RWPE2 (cell line): ENCODE measurements at places on chromosomes 12 and 14.

DNA sequence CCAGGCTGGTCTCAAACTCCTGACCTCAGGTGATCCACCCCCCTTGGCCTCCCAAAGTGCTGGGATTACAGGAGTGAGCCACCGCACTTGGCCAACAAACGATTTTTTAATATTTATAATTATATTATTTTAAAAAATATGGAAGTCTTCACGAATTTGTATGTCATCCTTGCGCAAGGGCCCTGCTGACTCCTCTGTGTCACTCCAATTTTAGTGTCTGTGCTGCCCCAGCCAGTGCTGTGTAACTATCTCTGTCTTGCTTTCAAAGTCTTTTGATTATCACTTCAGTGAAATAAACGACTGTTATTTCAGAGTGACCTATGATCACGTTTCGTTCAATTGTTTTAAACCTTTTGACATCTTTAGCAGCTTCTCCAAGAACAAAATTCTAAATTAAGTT is 13.1 kb upstream of the MMP17 start:
- DNase-seq = no peak

- no peak for DNase-seq
Observed at GRCh38 chr12:98151105-98151590, 364.2 kb upstream of the TMPO start.

DNA sequence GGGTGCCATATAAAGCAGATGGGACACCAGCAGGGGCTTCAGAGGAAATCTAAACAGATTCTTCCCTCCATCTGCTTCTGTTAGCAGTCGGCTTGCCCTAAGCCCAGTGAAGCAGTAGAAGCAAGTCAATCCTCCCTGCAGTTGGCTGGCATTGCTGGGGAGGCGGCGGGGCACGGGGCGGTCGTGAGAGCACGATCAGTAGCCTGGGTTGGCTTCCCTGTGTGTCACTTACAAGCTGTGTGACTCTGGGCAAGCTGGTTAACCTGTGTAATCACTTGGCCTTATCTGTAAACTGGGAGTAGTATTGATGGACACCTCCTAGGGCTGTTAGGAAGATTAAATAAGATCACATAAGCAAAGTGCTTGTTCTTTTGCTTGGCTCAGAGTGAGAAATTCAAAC is 19.4 kb downstream of the MYRFL start:
- DNase-seq = no peak

DNA sequence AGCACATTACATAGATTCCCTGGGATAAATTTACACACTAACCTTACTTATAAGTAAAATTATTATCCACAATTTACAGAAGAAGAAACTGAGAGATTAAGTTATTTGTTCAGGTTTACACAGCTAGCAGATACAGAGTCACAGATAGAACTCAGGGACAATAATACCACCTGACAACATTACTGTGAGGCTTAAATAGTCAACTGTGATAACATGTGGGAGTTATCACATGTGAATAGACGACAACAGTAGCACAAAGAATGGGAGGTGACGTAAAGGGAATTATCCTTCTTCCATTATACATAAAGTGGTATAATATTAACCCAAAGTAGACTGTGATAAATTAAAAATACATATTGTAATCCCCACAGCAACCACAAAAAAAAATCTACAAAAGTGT is 6.2 kb upstream of the SPIC start:
- DNase-seq = no peak

GRCh38 chr12:71954083-71954778 is 15.6 kb downstream of the TPH2 start:
- no peak for DNase-seq

DNA sequence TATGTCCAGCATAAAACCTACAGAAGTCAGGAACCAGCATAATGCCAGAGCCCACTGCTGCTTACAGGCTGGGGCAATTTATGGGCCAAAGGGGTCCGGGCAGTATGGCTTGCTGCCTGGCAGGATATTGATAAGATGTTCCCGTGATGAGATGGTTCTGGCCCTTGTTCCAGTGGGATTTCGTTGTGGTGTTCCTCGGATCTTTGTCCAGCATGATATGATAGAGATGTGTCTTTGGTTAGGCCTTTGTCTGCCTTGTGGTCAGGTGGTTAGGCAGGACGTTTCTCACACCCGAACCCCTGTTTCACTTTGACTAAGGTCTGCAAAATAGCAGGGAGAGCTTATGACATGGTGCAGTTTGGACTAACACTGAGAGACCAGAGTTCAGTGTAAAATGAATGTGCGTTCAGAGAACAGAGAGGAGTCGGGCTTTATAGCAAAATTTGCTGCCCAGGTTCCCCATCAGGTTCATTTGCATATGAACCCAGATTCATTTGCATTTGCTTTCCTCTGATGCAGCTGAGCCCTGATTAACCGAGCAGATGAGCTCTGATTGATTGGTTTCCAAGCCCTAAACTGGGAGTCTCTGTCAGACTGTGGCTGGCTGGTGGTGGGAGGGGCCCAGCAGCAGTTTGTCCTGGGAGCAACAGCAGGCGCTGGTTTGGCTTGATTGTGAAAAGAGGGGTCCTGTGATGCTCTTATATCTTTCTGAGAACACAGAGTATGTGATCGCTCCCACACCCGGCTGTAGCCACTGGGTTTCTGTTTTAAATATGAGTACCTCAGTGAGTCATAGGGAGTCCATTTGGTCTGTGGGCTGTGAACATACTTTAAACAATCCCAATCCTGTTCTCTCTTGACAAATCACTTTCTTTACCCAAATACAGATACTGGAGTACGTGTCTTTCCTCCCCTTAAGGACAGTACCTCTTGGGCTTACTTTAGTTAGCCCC is 156.3 kb upstream of the PZP start:
- DNase-seq = no peak

DNA sequence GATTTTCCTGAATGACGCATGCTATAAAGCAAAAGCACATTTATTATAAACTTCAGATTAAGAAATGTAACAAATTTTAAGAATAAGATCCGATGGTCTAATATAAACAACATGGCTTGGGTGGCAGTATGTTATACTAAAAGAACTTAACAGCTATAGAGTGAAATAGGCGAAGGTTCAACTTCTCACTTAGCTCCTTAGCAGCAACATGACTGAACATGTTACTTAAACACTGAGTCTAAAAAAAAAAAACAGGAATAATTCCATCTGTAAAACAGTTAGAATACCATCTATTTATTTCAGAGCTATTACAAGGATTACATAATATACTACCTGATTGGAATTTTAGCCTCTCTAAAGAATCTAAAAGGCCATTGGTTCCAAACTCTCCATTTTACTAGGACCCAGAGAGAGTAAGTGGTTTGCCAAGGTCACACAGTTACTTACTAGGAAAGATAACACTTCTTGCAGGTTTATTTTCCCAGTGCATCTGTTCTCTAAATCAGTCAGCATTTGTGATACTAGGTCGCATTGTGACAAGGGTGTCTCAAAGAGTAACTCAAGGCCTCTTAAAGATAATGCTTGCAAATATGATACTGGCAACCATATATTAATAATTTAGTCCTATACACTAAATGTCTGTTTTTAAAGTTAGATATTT is 14.8 kb downstream of the OSBPL8 start:
- DNase-seq = no peak

GRCh38 chr12:121933522-121934308 is 15.3 kb downstream of the CFAP251 start:
- no peak for DNase-seq
